Stimulated activated CD4-positive, alpha-beta T cell treated with anti-CD3 and anti-CD28 coated beads, Interleukin-15, amount 100 ng/mL, for 1 hour (primary cell): ENCODE measurements at places on chromosomes 11 and 22.
A peak's percentile ranks its signal among the peaks of the same experiment; 100 is the strongest.

- no peak for DNase-seq
Observed at GRCh38 chr11:13881226-13881905, 81.2 kb upstream of the SPON1 start.

- no peak for DNase-seq
Observed at GRCh38 chr11:33179348-33179803, 18.1 kb upstream of the CSTF3 start.

- DNase-seq, result no peak
Observed at GRCh38 chr11:46279126-46280099, 2.0 kb downstream of the CREB3L1 start.

- no peak for DNase-seq
Observed at GRCh38 chr11:56750190-56750589, 1.7 kb upstream of the OR9G4 start.

DNA sequence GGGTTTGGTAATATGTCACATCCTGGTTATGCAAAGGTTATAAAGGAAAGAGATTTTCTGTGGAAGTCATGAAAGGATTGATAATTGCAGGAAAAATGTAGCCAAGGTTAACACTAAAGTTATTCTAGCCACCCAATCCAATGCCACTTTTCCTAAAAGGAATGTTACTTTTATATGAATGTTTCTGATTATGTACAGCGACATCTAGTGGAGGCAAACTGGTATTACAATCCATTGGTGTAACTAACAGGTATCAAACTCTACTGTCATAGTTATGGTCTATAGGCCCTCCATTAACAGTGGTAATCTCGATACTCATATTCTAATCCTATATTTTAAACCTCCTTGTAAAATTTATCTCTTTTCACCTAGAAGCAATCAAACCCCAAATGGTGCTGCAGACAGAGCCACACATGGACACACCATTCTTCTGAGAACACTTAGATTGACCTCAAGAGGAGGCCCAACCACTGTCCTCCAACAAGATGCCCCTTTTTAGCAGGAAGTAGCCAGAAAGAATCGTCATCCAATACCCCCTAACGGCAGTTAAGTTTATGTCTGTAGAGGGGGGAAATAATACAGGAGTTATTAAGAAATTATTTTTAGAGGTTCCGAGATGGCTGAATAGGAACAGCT, 74.9 kb upstream of the RAG2 start:
- no peak for DNase-seq

DNA sequence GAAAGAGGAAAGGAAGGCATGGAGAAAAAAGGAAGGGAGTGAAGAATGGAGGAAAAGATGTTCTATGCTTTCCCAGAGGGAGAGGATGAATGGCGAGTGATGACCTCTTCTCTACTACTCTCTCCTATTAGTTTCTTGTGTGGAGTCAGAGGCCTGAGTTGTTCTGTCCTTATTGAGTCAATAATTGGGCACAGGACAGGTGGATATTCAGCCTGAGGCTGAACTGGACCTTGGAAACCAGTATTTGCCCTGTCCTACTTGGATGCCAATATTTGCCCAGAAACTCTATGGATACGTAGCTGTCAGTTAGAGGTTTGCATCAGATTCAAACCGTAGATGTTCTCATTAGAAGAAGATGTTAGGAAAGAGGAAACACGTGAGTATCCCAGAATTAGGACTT, 17.6 kb upstream of the SWAP70 start:
- DNase-seq, result no peak

- no peak for DNase-seq
Observed at GRCh38 chr11:45892856-45893255, 7.4 kb downstream of the MAPK8IP1 start.

GRCh38 chr11:118000850-118001228, 14.6 kb downstream of the IL10RA start:
- no peak for DNase-seq

- peak; percentile 23 for DNase-seq
Observed at GRCh38 chr11:36744375-36745168, 146.5 kb upstream of the RAG2 start.

GRCh38 chr11:46392421-46393230, 1.1 kb upstream of the CHRM4 start:
- peak; percentile 58 for DNase-seq

GRCh38 chr22:21865041-21865440, 2.4 kb downstream of the MAPK1 start:
- no peak for DNase-seq

GRCh38 chr22:35590634-35591295, 26.4 kb downstream of the MB start:
- DNase-seq, result no peak

DNA sequence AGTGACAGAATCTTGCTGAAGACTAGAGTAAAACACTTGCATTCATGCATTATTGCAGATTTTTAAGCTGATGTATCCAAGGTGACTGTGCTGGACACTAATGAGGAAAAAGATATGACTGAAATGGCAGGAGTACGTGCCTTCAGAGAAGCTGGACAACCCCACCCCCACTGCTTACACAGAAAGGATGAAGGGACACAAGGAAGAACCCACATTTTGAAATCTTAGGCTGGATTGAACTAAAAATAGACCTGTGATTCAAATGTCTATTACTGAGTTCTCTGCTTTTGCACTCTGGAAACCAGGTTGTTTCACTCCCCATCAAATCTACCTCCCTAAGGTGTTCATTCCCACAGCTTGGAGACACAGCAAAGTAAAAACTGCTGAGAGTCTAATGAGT, 117.1 kb downstream of the KCNC1 start:
- DNase-seq, result no peak

DNA sequence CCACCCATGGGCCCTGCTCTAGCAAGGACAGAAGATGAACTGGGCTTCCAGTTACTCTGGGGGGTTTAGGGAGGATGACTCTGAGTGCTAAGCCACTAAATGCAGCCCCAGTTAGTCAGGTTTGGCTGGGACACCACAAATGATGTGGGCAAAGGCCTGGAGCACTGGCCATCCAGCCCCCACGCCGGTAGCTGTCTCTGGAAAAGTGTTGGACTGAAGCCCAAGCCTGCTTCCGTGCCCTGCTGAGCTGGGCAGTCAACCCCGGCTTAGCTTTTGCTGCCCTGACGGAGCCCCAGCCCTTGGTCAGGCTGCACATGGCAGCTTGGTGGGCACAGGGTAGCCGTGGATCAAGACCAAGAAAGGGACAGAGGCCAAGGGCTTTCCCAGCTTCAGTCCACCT, 5.7 kb upstream of the GSTP1 start:
- no peak for DNase-seq

- DNase-seq, result no peak
Observed at GRCh38 chr22:18091916-18092526, 14.2 kb downstream of the PEX26 start.

- DNase-seq, result no peak
Observed at GRCh38 chr11:120446802-120447201, 64.7 kb upstream of the GRIK4 start.

- no peak for DNase-seq
Observed at GRCh38 chr11:116043857-116044256, 539.6 kb upstream of the CADM1 start.

DNA sequence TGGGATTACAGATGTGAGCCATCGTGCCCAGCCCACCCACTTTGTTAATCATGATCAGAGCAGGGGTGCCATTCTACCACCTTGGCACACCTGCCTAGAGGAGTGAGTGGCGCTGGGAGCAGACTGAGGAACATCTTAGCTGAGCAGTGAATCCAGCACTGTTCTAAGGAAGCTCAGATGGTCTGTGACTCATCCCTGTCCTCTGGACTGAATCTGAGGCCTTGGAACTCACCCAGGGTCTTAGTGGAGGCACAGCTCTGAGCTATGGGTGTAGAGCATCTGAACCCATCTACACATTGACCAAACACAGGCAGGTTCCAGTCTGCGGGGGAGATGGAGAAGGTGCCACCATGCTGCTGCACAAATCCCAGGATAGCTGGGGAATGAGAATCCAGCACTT, 14.9 kb downstream of the PGAP2 start:
- no peak for DNase-seq

- DNase-seq, result no peak
Observed at GRCh38 chr11:35046681-35047080, 92.3 kb upstream of the CD44 start.

DNA sequence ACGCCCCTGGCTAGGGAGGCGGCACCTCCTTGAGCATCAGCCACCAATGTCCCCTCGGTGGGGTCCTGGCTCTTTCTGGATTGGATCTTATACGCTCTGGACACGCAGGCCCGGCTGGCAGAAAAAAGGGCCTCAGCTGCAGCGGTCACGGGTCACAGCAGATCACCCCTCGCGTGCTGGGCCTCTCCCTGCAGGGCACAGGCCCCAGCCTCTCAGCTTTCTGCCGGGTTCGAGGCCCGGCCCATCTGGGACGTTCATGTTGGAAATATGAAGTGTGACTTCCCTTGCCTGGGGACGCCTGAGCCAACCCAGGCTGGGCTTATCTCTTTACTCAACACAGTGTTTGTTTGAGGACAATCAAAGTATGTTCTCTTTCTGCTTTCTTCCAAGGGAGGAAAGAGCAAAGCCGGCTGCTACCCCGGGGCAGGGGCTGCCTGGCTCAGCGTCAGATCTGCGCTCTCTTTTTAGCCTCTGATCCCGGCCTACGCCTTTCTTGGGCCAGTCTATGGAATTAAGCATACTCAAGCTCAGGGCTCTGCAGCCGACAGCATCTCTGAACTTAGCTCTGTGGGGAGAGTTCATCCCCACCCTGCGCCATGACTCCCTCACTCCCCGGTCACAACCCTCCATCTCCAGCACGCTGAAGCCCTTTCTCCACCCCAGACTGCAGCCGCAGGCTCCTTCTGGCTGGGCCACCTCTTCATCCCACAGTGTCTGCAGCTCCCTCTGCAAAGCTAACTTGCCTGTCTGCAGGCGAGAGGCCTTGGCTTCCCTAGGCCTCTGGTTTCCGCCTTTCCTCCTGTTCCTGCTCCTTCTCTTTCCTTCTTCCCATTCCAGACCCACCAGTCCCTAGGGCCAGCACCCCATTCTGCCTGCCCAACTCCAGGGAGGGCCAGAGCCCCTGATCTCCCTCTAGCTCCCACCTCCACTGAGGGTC, 38.8 kb downstream of the ADAMTS15 start:
- DNase-seq, result no peak

DNA sequence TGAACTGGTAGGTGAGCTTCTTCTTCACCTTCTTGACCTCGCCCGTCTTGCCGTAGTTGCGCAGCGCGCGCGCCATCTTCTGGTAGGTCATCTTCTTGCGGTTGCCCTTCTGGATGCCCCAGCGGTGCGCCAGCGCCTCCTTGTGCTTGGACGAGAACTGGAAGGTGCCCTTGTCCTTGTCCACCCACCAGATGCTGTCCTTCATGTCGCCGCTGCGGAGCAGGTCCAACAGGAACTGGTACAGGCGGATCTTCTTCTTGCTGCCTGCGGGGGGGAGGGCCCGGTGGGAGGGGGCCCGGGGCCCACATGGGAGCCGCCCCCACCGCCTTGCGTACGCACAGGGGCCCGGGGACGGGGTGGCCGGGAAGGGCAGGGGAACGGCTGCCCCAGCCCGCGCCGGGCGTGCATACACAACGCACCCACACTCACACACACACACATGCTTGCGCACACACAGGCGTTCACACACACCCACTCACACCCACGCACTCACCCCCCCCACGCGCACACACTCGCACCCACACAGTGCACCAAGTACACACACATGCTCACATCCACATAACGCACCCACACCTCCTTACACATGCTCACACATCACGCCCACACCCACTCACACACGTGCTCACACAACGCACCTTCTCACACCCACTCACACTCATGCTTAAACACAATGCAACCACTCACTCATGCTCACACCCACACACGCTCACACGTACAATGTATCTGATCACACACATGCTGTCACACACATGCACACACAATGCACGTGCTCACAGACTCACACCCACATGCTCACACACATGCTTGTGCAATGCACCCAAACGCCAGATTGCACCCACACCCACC, 3.0 kb upstream of the MYBPC3 start:
- no peak for DNase-seq

DNA sequence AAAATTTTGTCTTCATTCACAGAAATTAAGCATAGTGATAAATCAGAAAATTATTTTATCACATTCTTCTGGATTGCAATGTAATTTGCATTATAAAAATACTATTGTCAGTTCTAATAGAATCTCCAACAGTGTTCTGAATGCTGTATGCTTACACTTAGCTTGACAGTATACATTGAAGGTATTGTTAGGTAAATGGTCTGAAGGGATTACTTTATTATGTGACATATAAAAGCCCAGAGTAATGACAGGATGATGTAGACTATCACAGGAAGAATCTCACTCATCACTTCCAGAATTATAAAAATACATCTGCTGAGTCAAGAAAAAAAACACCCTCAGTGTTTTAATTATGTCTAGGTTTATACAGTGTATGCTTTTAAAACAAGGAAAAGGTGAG, 1532.5 kb upstream of the RAG2 start:
- DNase-seq, result no peak

GRCh38 chr11:1473786-1474185, 12.8 kb downstream of the MOB2 start:
- no peak for DNase-seq

- no peak for DNase-seq
Observed at GRCh38 chr11:1397146-1397861, 7.6 kb downstream of the BRSK2 start.

DNA sequence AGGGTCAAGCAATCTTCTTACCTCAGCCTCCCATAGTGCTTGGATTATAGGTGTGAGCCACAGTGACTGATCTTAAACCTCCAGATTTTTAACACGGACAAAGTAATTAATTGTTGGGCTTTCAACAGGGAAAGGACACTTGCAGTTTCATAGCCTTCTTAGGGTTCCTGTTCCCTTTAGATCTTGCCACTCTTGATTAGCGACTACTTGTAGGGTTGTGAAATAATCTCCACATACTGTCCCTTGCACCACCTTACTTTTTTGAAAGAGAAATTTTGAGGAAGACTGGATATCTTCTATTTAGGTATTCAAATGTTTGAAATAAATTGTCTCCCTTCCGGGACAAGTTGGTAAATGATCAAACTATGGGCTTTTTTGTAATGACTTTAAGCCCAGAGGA, 7.6 kb downstream of the MS4A4E start:
- no peak for DNase-seq

DNA sequence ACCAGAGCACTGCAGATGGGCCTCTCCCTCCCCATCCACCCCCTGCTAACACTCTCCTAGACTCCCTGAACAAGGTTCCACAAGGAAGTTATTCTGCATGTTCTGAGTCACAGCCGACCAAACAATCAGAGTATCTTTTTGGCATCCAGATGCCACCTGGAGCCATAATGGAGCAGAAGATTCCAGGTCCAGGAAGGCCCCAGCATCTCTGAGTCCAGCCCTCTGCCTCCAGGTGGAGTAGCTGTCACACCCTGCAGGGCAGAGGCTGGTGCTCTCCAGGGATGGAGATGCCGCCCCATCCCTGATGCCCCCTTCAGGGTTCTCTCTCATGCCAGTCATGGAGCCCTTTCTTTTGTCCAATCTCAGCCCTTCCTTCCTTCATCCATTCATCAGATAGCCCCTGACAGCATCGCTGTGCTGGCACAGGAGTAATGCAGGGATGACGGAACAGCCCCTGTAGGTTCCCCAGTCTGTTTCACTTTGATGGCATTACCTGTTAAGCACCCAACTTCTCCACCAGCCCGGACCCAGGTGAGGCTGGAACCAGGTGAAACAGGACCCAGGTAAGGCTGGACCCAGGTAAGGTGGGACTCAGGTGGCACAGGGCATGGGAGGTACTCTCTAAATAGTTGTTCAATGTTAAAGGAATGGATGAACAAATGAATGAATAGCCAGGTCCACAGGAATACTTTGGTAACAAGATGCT, 20.1 kb upstream of the TSKU start:
- DNase-seq, result no peak
